ENCODE measurements at places on chromosomes 6 and 20.

DNA sequence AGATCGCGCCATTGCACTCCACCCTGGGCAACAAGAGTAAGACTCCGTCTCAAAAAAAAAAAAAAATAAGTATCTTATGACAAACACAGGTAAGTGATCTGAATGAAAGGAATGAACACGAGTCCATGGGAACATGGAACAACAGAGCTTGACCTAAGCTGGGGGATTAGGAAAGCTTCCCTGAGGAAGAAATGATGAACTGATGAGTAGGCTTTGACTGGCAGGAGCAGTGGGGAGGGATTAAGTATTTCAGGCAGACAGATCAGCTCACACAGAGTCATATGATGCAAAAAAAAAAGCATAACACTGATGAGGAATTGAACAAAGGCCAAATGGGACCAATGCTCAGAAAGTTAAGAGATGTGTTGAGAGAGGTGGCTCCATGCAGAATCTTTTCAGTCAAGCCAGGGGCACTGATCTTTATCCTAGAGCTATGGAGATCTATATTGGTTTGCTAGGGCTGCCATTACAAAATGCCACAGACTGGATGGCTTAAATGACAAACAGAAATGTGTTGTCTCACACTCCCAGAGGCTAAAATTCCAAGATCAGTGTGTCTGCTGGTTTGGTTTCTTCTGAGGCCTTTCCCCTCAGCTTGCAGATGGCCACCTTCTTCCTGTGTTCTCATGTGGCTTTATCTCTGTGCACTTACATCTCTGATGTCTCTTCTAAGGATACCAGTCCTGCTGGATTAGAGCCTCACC lies 85.6 kb downstream of the ANKRD6 start:
- no peak for DNase-seq

GRCh38 chr20:23013429-23013828 lies 21.7 kb upstream of the SSTR4 start:
- DNase-seq, result no peak

GRCh38 chr6:32815115-32815514 lies 1.7 kb downstream of the HLA-DOB start:
- no peak for DNase-seq

GRCh38 chr20:51162015-51162414 lies 139.1 kb upstream of the KCNG1 start:
- no peak for DNase-seq

DNA sequence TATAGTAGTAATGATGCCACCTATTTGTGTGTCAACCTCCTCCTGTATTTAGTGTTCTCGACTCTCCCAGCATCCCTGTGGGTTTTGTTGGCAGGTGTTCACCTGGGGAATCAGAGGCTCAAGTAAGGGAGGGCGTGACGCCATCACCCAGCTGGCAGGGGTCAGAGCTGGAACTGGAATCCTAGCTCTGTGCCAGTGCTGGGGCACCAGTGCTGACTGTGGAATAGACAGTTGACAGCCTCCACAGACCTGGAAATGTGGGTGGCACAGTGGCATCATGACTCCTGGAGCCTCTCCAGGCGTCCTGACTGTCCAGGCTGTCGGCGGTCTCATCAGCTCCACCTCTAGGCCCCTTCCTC lies 102.8 kb downstream of the SYCP2 start:
- peak; percentile 22 for DNase-seq

- DNase-seq, result no peak
Measured at GRCh38 chr6:131729550-131729949, 18.7 kb upstream of the CTAGE9 start.

- no peak for DNase-seq
Measured at GRCh38 chr20:10314198-10314597, 95.6 kb downstream of the SNAP25 start.

DNA sequence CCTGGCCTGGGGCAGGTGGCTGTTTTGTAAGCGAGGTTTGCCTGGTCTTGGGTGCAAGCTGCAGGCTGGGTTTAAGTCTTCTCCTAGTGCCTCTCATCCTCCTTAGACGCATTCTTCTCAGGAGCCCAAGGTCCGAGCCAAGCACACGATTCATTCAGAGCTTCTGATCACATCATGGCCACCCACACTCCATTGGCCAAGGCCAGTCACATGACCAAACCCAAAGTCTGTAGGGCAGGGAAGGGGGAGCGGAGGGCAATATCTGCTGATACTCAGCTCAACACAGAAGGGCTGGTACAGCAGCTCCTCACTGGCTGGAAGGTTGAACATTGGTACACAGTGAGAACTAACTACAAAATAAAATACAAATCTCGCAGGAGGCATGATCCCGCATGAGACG lies 177.2 kb upstream of the AFDN start:
- DNase-seq, result no peak

DNA sequence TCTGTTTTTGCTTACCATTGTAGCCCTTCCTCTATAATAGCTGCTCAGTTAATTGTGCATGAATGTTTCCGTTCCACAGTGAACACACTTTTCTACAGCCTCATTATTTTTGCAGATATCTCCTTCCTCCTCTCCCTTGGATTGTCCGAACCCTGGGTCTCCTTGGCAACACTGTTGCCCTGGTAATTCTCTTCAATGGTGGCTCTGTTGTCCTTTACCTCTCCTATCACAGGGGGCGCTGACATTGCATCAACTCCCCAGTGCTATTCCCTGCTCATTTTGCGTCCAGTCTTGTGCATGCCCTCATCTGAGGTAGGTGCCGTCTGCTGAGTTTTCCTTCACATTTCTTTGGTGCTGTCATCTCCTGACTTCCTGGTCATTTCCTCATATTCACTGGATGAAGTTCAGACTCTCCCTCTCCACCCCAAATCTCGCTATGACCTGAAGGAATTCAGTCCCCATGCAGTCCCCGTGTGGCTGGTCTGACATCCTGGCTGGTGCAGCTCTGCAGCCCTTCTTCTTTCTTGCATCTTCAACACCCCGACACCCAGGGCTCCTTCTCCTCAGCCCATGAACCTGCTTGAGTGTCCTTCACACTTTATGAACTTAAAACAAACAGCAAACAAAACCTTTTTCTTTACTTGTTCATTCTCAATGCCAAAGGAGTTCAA lies 21.1 kb downstream of the PHACTR2 start:
- no peak for DNase-seq

GRCh38 chr6:161682982-161683381 lies 409.1 kb upstream of the AGPAT4 start:
- no peak for DNase-seq

- no peak for DNase-seq
Measured at GRCh38 chr6:20438462-20439070, 36.9 kb downstream of the E2F3 start.

DNA sequence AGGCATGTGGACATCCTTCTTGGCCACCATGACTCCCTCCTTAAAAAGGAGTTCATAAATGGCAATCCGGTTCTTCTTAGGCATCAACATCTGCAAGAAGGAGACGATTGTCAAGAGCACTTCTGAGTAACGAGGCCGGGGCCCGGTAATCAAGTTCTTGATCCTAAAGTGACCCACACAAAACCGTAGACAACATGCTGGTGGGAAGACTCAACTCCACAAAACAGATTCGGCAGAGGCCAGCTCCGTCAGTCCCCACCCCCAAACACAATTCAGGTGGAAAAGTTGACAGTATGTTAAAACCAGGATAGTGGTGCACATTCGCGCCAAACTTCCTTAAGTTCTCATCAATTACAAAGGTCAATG lies 754 bp downstream of the RPS10 start:
- no peak for DNase-seq

- DNase-seq, result no peak
Measured at GRCh38 chr20:22807045-22807444, 222.7 kb upstream of the FOXA2 start.

- DNase-seq, result no peak
Measured at GRCh38 chr6:36252005-36252404, 17.9 kb upstream of the PNPLA1 start.

DNA sequence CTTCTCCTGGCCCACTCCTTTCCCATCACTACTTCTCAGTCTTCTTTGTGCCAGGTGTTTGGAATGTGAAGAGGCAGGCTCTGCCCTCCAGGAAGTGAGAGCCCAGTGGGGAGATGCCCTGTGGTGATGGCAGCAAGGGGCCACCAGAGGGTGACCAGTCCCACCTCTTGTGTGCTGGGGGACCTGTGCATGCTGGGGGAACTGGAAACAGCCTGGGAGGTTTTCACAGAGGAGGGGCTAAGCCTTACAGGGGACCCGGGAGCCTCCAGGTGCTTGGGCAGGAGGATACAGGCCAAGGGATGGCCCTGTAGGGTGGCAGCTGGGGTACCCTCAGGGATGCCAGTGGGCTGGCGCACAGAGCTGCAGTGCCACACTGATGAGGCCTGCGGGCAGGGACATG lies 72.3 kb downstream of the RAMACL start:
- DNase-seq, result no peak

DNA sequence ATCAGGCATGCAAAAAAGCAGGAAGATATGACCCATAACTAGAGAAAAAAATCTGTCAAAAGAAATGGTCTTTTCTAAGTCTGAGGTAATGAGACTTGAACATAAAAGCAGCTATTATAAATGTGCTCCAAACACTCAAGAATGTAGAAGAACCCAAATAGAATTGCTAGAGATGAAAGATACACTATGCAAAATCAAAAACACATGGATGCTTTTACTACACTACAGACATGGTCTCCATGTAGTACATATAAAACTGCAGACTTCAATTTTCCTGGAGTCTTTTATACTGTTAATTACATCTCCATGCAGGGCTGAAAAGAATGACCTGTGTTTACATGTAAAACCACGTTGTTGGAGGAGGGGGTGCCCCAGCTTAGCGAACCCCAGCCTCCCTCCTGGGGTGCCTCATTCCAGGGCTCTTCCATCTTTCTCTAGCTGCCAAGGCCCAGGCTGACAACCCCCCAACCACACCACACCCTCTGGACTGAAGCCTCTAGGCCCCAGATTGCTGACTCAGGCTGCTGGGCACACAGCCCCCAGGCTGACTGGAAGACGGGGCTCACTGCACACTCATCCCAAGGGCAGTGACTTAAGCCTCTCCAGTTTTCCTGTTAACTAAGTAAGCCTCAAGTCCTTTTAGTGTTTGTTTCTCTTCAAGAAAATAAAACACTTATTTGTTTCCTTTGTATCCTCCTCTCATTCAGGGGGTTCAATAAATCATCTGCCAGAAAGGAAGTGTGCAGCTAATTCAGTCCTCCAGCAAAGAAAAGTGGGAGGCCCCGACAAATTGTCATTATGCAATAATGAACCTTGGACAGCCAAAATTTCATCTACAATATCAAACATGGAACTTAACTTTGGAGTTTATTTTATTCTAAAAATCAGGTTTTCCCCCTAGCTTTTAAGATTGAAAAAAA lies 26.0 kb upstream of the PLAGL1 start:
- DNase-seq, result no peak

DNA sequence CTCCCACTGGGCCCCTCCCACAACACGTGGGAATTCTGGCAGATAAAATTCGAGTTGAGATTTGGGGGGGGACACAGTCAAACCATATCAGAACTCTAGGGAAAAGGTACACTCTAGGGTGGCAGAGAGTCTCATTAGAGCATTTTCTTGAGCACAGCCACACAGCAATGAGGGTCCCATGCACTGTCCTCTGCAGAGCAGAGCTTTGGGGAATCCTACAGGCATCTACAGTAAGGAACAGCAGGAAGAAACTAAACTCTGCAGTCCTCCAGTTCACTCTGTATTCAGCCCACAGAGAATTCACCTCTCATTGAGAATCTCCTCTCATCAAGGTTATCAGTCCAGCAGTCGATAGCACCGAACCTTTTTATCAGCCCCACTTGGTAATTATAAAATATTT lies 438.6 kb upstream of the NOX3 start:
- no peak for DNase-seq

- DNase-seq, result no peak
Measured at GRCh38 chr6:148831064-148831463, 84.2 kb downstream of the UST start.

Measured in 8988T (cell line).